ENCODE measurements at places on chromosomes 13 and 19.

GRCh38 chr13:79745081-79745480 lies 264.1 kb downstream of the NDFIP2 start:
- DNase-seq = no peak

- DNase-seq = no peak
Observed at GRCh38 chr13:93535251-93535650, 308.6 kb downstream of the GPC6 start.

DNA sequence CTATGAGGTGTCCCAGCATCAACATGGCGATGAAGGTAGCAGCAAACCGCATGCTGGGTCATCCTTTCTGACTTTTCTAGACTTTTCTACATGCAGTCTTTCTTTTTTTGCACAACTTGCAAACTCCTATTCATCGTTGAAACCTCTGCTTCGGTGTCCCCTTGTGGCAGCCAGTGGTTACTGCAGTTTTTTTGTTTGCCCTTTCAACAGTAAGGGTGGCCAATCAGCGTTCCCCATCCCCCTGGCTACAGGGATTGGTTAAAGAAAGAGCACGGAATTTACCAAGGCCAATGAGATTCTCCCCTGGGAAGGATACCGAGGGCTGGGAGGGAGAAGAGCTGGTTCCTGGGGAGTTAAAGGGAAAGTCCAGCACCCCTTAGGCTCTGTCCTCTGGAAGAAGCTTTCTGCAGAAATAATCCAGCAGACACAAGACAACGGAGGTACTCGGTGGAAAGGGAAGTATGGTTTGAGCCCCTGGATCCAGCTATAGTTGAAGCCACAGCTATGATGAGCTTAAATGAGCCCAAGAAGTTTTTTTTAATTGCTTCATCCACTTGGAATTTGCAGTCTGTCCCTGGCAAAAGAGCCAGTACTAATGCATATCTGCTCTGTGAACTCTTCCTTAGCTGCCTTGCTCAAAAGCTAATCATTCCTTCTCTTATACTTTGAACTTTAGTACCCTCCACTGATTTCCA lies 5.6 kb upstream of the LSM4 start:
- peak; percentile 98 for DNase-seq

- no peak for DNase-seq
Observed at GRCh38 chr19:8481201-8481600, 21.2 kb downstream of the PRAM1 start.

- DNase-seq = no peak
Observed at GRCh38 chr19:648305-648704, 8.6 kb downstream of the FGF22 start.

DNA sequence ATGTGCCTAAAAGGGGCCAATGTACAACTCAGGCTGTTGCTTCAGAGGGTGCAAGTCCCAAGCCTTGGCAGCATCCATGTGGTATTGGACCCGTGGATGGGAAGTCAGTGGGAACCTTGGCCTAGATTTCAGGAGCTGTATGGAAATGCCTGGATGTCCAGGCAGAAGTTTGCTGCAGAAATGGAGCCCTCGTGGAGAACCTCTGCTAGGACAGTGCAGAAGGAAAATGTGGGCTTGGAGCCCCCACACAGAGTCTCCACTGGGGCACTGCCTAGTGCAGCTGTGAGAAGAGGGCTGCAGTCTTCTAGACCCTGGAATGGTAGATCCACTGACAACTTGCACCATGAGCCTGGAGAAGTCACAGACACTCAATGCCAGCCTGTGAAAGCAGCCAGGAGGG lies 28.5 kb downstream of the GPC5 start:
- no peak for DNase-seq

DNA sequence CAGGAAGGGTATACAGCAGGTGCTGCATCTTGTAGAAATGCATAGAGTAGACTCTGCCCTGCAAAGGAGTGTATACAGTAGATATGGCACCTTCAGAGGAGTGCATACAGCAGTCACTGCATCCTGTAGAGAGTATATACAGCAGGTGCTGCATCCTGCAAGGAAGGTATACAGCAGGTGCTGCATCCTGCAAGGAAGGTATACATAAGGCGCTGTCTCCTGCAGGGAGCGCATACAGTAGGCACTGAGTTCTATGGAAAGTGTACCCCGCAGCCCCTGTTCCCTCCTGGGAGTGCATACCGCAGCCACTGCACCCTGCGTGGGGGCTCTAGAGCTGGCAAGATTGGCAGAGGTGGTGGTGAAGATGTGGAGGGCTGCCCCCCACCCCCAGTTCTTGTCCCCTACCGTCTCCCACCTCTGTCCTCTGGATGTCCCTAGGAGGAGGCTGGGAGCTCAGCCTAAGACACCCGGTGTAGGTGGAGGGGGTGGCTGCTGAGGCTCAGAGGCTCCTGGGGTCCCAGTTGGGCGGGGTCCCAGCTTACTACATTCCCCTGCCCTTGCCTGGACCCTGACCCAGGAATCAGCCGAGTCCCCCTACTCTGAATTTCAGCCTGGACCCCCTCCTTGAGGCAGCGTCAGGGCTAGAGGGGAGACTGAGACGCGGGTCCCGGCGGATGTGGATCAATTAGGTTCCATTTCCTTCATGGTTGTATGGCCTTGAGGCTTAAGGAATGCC lies 2.3 kb upstream of the ADAMTSL5 start:
- DNase-seq = no peak

Data from hematopoietic multipotent progenitor cell treated with erythropoietin and hydrocortisone succinate and interleukin-3 and kit ligand, for 6 days (in vitro differentiated cells).